GM23248 (cell line): ENCODE measurements at places on chromosomes 4 and X.

- DNase-seq = peak; percentile 9
Measured at GRCh38 chr4:190015538-190016368, 11.3 kb downstream of the FRG2 start.

DNA sequence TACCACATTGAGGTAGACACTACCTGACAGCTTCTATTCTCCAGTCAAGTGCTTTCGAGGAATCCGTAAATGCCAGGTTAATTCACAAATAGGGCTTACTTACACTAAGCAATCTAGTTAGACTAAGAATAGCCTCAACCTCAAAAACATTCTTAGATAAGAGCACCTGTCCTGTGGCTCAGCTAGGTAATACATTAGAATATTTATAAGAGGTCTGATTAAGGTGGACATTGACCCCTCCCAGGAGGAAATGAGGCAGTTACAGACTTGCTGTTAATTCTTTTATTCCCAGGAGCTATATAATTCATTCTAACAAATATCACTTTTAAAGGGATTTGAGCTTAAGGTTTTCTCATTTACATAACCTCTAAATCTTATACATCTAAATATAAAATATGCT, 758.1 kb downstream of the GRID2 start:
- DNase-seq = no peak

- DNase-seq = peak; percentile 34
Measured at GRCh38 chr4:44738615-44739014, 12.3 kb upstream of the GNPDA2 start.

GRCh38 chr4:150493851-150494250, 88.1 kb upstream of the MAB21L2 start:
- peak; percentile 8 for DNase-seq

DNA sequence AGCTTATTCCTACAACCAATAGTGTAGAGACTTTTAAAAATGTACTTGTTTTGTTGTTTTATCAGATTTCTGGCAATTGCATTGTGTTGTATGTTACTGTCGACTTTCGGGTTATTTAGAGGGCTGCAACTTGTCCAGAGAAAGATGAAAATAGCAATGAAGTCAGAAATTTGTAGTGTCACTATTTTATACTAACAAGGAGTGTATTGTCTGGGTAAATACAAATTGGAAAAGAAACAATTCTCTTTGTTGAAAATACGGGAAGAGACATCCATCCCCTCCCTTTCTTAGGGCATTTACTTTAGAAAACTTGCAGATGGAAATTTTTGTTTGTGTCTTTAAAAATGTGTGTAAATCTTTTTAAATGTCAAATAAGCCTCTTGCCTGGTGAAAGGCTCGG, 792.0 kb downstream of the PCDH18 start:
- no peak for DNase-seq

DNA sequence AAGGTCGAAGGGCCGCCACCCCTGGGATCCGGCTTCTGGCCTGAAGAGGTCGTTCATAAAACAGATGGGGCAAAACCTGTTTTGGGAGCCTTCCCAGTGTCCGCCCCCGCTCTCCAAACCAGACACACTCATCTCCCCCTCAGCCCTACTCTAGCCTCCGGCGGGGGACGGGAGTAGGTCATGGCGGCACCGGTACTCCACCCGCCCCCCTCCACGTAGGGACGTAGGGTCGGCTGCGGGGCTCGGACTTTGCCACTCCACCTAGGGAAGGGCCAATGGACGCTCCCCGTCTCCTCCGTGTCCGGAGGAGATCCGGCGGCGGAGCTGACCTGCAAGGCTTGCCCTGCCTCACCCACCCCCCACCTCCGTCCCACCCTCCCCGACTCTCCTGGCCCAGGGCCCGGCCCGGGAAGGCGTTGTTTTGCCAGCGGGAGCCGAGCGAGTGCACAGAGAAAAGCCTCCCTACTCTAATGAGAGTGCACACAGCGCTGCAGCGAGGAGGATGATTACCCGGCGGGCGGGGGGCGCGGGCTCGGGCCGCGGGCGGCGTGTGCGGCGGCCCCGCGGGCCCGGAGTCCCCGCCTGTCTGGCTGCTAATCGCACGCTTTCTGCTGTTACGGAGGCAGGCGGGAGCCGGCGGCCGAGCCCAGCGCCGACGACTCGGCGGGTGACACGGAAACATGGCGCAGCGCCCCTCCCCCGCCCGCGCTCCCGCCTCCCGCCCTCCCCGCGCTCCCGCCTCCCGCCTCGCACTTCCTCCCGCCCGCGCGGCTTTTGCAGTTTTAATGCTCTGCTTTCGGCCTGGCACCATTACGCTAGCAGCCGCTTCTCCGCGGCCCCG, 8.3 kb upstream of the BCOR start:
- DNase-seq = peak; percentile 84

GRCh38 chr4:55405073-55405472, 9.3 kb downstream of the TMEM165 start:
- no peak for DNase-seq

DNA sequence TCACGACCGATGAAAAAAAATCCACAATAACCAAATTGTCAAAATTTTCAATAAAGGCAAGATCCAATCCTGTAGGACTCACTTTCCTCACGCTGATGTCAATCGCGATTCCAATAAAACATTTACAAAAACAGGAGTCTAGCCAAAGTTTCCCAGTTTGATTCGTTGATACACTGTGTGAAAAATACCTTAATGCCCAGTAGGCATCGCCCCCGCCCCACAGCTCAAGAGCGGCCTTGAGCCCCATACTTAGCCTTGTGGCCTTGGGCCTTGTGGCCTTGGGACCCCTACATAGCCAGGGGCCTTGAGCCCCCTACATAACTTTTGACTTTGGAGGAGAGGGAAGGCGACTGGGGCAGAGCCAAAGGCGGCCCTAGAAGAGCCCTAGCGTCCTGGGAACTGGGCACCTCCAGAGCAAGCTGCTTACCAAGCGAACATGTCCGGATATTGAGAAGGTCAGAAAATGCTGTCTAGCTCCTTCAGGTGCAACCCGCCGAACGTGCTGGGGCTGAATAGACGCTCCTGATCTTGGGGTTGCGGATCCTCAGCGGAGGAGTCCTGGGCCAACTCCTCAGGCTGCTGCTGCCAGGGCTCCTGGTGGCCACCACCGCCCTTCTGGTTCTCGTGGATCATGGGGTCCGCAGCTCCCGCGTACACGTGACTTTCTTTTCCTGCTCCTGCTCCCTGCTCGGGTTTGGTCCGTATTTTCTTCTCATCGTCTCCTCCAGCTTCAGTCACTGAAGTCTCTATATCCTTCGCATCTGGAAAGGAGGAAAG, 62.9 kb downstream of the RHOXF2B start:
- DNase-seq = no peak

DNA sequence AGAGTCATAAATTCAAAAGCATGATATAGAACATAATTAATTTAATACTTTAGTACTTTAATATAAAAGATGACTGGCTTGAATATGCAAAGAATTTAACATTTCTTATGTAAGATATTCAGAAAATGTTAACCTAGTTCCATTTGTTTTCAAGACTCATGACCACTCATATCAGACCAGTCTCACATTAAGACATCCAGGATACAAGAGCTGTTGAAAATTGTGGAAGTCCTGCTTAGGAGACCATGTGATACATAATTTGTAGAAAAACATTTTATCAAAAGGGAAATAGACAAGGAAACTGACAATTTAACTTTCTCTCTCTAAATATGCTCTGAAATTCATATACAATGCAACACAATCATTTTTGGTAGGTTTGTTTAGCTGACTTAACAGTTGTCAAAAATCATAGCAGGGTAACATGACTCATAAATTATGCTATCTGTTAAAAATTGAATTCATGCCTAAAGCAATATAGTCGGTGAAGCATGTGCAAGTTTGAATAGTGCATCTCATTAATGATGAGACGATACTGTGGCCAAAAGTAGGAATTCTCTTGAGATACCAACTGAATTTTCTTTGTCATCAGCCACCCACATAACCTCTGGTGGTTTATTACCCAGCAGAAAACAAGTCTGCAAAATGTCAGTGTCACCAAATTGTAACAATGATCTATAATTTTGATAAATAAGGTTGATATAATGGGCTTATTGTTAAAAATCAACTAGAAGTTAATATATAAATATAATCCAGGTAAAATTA, 211.4 kb downstream of the GASK1B start:
- no peak for DNase-seq

DNA sequence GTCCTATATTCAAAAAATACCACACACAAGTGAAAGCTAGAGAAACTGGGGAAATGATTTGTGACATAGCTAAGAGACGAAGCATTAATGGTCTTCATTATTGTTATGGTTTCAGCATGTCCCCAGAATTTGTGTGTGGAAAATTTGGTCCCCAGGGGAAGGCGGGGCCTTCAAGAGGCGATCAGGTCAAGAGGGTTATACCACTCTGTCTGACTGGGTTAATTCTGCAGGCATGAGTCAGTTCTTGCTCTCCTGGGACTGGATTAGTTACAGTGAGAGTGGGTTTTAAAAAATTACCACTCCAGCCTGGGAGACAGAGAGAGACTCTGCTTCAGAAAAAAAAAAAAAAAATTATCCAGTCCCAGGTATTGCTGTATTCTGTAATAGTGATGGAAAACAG, 2.1 kb upstream of the MTNR1A start:
- peak; percentile 53 for DNase-seq

- DNase-seq = no peak
Measured at GRCh38 chr4:15675356-15675755, 6.3 kb upstream of the FAM200B start.
